ENCODE measurements at places on chromosomes 5 and 9.
A peak's percentile ranks its signal among the peaks of the same experiment; 100 is the strongest.

DNA sequence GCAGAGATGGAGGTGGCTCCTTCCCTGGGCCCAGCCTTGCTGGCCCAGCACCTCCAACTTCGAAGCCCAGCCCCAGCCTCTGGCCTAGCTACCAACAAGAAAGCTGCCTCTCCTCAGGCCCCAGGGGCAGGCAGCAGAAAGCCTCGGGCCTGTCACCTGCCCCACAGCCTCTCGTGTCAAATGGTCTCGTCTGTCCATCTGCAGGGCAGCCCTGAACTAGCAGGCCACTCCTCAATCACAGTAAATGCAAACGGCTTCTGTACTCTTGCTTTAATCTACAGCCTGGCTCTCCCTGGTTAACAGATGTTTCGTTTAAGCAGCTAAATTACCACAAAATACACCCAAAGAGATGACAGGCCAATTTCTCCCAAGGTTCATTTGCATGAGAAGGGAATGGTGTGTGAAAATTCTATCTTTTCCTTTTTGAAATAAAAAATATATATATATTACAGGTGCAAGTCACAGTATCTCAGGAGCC is 21.5 kb downstream of the VAV2 start:
- no peak for DNase-seq

DNA sequence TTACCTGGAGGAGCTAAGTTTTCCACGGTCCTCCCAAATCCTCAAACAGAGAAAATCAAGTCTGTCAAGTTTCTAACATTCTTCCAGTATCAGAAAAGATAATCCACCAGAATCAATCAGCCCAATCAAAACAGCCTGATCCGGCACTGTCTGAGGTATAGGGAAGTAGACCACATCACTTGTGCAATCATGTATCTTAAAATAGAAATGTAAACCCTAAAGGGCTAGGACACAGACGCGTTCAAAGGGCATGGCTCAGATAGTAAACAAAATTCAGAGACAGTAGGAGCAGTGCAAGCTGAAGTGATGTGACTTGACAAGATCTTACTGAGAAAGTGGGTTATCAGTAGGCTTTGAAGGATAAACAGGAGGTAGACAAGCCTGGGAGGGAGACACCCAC is 252.4 kb upstream of the DAPK1 start:
- DNase-seq, result no peak

DNA sequence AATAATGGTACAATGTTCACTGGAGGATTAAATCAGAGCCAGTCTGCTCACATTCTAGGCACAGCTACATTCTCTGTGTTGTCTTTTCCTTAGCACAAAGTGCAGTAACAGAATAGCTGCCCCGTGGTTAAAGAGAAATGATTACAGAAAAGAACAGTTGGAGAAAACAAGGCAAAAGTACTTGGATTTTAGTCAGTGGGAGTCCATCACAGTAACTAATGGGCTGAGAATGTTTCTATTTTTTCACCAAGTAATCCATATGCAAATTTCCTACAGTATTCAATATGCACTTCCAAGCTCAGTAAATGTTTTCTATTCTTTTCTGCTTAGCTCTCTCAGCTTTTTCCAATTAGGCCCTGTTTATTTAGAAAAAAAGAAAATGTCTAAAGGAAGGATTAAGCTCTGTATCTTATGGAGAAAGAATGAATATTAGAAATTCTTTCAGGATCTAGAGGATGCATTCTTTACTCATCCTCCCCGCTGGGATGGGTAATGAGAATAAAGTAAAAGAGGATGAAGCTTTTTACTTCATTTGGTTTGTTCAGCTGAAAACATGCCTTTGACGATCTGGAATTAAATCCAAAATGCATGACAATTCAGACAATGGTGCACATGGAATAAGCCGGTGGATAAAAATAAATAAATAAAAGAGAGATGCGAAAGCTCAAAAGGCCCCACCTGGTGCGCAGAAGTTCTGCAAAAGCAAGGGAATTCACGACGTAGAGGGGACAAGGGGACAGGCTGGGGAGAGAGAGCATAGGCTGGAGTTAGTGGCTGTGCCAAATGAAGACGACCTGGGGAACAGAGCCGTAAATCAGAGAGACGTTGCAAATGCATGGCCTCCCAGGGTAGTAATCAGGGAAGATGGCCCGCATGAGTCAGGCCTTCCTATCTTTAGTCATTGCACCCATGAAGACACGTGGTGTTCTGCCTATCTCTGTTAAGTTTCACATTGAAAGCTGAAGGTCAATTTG is 345.2 kb downstream of the GLIS3 start:
- DNase-seq, result no peak

GRCh38 chr9:131633491-131634031 is 88.2 kb downstream of the PRRT1B start:
- DNase-seq, result no peak

- DNase-seq, result no peak
Measured at GRCh38 chr9:87671925-87672324, 54.0 kb upstream of the CTSL start.

GRCh38 chr5:37121027-37121426 is 128.1 kb downstream of the CPLANE1 start:
- no peak for DNase-seq

DNA sequence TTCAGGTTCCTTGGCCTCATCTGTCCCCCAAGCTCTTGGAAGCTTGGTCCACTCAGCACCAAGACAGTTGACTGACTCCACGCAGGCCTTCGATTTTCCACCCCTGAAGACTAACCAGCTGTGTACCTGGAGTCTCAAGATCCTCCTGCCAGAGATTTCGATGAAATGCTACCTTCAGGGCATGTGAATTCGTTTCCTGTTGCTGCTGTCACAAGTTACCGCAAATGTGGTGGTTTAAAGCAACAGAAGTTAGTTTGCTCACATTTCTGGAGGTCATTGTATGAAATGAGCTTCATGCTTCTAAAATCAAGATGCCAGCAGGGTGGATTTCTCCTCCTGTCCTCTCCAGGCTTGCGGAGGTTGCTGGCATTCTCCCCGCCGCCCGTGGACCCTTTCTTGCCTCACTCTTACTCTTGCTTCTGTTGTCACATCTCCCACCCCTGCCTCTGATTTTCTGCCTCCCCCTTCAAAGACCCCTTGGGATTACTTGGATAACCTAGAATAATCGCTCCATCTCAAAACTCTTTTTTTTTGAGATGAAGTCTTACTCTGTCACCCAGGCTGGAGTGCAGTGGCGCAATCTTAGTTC is 27.6 kb upstream of the RETREG1 start:
- DNase-seq, result no peak

DNA sequence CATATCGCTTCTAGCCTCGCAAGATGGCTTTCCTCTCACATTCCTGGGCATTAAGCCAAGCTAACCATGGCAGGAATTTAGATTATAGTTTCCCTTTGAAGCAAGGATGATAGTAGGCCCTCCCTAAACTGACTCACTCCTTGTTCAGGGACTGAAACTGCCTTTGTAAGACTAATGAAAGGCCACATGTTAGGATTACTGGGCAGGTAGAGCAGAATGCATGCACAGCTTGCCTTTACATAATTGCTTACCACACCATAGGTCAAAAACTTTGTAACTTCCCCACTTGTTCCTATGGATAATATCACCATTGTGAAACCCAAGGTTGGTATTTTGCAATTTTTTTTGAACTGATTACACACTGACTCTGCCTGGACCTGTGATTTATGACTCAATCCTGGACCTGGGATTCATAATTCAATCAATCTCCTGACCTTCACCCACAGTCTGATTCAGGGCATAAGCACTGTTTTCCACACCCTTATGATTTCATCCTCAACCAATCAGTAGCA is 41.0 kb upstream of the PRDM9 start:
- peak; percentile 91 for DNase-seq

GRCh38 chr5:56659971-56660370 is 155.4 kb upstream of the MAP3K1 start:
- DNase-seq, result no peak

DNA sequence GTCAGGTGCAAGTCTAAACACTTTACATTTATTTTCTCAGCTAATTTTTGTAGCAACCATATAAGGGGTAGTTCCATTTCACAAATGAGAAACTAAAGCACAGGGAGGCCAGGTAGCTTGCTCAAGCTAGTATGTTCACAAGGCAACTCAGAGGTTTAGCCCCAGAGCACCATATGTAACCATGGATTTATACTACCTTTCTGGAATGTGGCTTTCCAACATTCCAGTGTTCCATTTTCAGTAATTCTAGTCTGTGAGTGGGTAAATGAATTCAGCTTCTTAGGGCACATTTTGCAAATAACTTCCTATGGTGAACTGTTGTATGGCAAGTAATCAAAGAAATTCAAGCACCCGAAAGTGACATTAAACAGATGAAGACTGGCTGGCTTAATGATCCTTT is 25.0 kb upstream of the CAST start:
- no peak for DNase-seq

DNA sequence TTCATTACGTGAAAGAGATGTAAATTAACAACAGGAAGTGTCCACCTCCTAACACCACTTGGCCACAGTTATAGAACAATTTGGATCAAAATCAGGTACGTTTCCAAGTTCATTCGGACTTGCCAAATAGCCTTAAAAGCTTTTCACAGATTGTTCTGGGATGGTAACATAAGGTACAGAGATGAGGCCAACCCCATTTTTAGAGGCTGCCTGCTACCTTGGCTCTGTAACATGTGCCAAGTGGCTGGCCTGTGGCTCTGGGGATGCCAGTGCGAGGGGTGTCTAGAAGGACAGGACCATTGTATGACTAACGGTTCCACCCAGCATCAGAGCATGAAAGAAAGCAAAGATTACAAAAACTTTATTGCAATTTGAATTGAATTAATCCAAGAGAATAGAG is 91.0 kb downstream of the LHFPL2 start:
- DNase-seq, result no peak

DNA sequence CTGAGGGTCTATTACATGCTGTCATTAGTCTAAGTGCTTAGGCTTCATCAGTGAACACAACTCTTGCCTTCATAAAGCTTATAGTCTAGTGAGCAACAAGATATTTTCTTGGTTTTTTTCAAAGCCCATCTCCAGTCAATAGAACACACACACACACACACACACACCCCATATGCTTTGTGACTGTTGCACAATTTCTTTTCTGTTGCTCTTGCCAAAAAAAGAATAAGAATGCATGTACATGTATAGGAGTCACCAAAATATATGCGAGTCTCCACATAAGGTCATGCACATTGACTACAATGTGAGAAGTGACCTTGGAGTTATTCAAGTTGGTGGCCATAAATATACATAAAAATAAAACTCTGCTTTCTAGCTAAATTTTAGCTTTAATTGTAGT is 351.5 kb upstream of the TLE4 start:
- DNase-seq, result peak; percentile 35

DNA sequence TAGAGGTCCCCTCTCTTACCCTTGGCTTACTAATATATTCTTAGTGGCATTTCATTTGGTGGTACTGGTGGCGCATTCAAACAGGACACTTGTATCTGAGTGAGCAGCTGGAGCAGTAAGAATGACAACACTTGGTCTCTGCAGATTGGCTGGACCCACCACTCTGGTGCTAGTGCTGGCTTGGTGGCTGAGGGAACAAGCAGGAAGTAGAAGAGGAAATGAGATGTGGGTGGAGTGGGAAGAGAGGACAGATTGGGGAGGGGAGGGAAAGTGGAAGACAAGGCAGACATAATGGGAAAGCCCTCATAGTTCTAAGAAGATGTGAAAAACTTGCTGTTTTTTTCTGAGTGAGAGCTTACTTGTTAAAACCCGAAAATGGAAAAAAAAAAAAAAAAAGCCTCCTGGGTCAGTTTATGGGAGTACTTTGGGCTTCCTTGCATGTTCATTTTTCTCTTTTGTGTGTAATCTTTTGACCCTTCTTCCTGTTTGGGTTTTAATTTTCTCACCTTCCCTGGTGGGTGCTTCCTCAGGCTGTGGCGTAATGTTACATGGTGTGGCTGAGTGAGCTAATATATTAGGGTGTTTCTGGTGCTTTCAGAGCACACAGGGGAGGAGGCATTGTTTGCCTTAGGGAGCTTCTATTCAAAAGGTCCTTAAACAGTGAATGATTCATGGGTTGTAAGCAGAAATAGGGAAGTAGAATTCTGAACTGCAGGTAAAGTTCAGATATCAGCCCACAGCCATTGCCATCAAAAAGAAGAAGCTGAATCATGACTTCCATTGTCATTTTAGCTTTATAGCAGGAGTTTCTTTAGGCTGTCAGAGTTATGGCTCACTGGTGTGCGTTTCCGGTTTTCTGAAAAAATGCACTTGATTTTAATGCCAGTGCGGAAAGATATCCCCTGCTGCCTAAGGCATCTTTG is 52.3 kb downstream of the TLE4 start:
- peak; percentile 18 for DNase-seq

- no peak for DNase-seq
Measured at GRCh38 chr5:52638732-52639131, 149.0 kb upstream of the ITGA1 start.

GRCh38 chr9:137083394-137084004 is 3.3 kb upstream of the MAN1B1 start:
- peak; percentile 93 for DNase-seq

DNA sequence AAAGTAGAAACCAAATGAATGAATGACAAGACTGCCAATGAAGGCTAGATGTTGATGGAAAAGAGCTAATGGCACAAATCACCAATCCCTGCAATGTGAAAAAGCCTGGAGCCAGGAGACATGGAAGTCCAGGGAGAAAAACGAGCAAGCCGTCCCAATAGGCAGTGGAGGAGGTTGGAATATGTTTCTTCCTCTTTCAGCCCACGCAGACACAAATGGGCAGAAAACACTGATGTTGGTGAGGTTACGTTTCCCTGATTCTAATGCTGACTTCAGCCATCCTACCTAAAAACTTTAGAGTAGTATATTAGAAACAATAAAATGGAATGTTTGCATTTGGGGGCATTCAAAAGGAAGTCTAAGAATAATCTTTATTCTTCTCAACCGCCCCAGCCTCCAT is 23.9 kb upstream of the KIF2A start:
- no peak for DNase-seq

DNA sequence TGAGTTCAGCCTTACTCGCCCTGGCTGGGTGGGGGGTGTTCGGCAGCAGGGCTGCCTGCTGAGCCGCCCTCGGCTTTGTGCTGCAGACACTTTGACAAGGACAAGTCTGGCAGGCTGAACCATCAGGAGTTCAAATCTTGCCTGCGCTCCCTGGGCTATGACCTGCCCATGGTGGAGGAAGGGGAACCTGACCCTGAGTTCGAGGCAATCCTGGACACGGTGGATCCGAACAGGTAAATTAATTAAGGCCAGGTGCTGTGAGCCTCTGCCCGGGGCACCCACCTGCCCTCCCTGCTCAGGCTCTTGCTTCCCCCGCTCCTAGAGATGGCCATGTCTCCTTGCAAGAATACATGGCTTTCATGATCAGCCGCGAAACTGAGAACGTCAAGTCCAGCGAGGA is 24.2 kb downstream of the DYNC2I2 start:
- no peak for DNase-seq

GRCh38 chr9:93902780-93903655 is 52.1 kb downstream of the BARX1 start:
- DNase-seq, result no peak

- DNase-seq, result no peak
Measured at GRCh38 chr5:15787681-15788080, 287.7 kb downstream of the FBXL7 start.
